ENCODE measurements at places on chromosomes 16 and 17. TPM values are rescaled to one million over a fixed set of nuclear protein-coding genes. Genes with fewer than 3 reads are reported as not detected.

TERB1 gene
- 1.1 TPM for total RNA-seq

RDM1 gene
- 0.87 TPM for total RNA-seq

HAP1 gene
- 0.33 TPM for total RNA-seq

CDH15 gene
- total RNA-seq, result not detected

CDK5R1 gene
- total RNA-seq, result 21.2 TPM

GRCh38 chr16:15906439-15906838, 18.0 kb upstream of the CEP20 start:
- no peak for DNase-seq

DNA sequence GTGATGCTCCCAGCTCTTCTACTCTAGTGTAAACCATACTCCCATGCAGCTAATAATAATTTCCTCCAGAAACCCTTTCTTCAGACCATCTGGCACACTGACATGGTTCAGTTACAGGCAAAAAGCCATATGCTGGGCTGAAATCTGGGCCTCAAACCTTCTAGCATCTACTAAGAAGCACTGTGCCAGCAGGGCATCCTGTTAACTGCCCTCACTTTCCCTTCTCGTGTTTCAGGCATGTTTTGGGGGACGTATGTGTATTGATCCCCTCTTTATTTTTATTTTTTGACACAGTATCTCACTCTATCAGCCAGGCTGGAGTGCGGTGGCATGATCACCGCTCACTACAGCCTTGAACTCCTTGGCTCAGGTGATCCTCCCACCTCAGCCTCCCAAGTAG, 33.3 kb downstream of the STAT5A start:
- DNase-seq, result no peak

DNA sequence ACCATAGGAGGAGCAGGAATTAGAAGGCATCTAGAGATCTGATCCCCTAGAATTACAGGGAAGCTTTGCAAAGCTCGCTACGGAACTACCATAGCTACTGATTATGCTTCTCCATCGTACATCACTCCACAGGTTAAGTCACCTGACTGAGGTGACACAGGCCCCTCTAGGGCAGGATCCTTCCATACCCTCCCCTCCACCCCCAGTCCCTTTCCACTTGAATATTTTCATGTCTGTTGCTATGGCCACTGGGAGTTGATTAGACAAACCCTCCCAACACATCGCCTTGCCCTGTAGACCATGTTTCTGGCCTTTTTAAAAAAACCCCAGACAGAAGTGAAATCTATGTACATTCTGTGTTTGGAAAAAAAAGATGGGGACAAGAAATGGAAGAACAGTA, 287.1 kb downstream of the SOX9 start:
- DNase-seq, result no peak

DNA sequence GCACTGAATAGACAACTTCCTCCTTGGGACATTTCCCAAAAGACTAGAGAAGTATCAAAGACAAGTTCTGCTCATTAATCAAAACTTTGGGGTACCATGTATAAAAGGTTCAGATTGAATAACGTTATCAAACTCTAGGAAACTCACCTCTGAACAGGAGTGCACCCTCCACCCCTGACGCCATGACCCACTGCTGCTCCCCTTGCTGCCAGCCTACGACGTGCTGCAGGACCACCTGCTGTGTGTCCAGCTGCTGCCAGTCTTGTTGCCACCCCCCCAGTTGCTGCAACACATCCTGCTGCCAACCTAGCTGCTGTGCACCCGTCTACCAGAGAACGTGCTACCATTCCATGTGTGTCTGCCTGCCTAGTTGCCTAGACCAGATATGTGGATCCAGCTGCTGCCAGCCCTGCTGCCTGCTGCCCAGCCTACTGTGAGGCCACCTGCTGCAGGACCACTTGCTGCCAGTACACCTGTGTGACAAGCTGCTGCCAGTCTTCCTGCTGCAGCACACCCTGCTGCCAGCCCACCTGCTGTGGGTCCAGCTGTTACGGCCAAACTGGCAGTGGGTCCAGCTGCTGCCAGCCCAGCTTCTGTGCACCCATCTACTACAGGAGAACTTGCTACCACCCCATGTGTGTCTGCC, 13.8 kb upstream of the KRTAP9-2 start:
- no peak for DNase-seq

GRCh38 chr16:83923581-83924365, 24.9 kb downstream of the MLYCD start:
- DNase-seq, result no peak

GRCh38 chr17:2214929-2215615, 88.5 kb downstream of the SMG6 start:
- peak; percentile 43 for DNase-seq

DNA sequence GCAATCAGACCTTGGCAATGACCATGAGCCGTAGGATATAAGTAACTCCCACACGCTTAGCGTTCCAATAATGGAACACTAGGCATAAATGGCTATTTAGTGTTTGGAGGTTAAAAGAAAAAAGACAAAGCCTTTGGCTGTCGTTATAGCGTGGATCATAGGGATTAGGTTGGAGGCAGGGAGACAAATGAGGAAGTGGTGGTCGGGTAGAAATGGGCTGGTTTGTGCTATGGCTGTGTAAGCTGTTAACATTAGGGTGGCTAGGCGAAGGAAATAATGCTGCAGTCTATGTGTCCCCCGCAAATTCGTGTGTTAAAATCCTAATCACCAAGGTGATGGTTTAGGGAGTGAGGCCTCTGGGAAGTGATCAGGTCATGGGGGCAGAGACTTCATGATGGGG, 120.4 kb upstream of the IRX6 start:
- DNase-seq, result no peak

- no peak for DNase-seq
These were observed 211.4 kb downstream of the BCAS3 start for GRCh38 chr17:60888812-60889709.

DNA sequence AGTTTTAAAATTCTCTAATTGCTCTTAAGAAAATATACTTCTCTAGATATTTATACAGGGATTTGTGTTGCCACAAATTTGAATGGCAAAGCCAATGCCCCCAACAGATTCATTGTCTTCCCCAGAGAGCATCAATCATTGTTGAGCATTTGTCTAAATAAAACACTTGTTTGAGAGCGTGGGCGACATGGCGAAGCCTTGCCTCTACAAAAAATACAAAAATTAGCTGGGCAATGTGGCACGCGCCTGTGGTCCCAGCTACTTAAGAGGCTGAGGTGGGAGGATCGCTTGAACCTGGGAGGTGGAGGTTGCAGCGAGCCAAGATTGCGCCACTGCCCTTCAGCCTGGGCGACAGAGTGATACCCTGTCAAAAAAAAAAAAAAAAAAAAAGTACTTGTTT, 13.4 kb upstream of the SRSF1 start:
- DNase-seq, result no peak

DNA sequence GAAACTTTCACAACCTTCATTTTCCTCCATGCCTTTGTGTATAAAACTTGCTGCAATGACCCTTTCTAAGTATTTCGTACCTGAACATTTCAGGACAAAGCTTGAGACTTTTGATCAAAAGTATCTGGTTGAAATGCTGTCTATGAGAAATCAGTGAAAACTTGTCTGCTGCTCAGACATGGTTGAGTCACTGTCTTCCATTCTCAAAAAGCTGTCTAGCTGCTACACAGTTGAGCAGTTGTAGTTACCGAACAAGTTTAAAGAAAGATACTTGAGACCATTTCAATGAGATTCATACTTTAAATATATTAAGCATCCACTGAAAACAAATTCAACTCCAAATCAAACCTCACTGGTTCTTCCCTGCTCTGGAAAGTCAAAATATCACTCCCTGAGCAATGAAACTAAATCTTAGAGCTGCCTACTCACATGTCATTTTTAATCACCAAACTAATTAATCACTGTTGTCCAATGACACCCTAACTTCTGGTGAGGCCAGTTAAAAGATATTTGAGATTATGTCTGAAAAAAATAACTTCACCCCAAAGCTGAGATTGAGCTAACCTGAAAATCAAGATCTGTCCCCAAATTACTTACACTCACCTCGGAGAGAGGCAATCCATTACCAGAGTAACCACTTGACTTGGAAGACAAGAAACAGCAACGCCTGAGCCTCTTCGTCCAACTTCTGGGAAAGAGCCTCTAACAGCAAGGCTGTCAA, 488 bp downstream of the TMEM100 start:
- DNase-seq, result no peak

DNA sequence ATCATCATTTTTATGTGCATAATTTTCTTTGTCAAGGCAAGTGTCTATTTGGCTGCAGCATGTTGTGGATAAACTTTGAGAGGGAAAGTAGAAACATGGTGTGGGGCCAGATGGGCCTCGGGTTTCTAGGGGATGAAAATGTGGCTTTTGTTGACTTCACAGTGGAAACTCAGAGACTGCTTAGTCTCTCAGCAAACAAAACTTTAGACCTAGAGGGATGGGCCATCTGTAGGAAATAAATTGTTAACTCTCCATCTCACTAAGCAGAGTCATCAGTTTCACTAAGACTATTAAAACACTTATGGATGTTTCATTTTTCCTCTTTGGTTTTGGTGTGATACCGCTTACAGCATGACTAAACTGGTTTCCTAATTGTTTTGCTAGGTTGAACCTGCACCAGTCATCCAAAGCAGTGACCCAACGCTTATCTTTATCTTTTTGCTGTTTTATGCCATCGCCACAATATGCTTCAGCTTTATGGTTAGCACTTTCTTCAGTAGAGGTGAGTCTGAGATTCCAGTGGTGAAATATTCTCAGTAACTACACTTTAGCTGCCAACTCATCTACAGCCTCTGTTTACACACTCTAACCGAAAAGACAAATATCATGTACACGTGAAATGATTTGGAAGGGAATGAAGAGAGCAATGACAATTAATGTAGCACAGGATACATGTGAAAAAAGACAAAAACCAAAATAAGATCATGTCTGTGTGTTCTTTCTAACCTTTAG, 60.6 kb upstream of the CRYM start:
- DNase-seq, result no peak

DNA sequence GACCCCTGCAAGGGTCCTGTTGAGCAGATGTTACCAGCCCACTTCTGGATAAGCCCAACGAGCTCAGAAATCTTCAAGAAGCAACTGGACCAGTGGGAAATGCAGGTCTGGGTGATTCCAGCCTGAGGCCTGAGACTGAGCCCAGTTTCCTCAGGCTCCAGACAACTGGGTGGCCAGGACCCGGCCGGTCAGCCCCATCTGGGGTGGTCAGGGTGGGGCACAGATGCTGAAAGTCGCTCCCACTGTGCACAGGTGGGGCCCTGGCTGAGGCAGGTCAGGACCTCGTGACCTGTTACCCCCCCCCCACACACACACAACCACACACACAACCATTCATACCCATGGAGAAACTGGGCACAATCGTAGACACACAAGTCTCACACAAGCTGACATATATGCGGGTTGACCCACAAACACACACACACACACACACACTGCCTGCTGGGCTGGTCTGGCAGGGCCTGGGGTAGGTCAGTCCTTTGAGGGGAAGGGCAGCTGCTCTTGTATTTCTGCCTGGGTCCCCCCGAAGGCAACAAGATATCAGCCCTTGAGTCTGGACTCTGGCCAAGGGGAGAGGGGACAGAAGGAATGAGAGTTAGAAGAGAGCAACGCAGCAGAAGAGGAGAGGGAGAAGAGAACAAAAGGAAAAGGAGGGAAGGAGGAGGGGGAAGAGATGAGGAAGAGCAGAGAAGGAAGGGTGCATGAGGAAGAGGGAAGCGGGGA, 99.0 kb upstream of the CDH5 start:
- no peak for DNase-seq
